ENCODE measurements at places on chromosomes 6 and 20.

DNA sequence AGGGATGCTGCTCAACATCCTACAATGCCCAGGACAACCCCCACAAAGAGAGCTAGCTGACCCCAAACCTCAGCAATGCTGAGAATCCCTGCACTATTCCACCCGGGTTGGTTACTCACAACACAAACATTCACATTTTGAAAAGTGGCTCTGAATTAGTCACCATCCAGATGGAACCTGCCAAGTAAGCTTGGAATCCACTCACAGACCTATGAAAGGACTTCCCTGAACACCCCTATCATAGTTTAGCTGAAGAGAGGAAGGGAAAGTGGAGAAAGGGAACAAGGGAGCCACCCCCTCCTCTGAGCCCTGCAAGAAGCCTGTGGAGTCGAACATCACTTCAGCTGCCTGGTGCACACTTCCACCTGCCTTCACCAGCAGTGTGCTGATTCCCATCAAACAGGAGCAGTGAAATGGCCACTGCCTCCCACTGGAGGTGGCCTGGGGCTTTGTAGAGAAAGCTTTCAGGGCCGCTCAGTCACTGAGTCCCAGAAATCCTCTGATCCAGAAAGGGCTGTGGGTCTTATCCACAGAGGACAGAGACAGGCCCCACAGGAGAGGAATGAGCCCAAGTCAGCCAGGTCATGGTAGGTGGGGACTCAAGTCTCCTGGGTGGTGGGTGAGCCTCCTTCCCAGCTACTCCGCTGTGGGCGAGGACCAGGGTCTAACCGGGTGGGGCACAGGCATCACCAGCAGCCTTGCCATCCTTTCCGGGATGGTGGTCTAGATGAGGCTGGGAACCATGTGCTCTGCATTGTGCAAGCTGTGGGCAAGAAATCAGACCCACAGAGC, 203.7 kb downstream of the SYNDIG1 start:
- no peak for DNase-seq

DNA sequence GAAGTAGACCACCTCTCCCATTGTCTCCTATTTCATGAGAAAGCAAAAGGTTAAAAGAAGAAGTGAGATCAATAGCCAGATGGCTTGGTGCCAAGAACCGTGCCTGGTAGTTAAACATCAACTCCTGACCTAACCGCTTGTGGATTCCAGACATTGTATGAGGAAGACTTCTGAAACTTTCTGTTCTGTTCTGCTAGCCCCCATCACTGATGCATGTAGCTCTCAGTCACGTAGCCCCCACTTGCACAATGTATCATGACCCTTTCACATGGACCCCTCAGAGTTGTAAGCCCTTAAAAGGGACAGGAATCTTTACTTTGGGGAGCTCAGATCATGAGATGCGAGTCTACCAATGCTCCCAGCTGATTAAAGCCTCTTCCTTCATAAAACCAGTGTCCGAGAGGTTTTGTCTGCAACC, 301.2 kb downstream of the RNGTT start:
- no peak for DNase-seq

GRCh38 chr6:168417679-168418557, 23.1 kb upstream of the SMOC2 start:
- DNase-seq, result no peak

DNA sequence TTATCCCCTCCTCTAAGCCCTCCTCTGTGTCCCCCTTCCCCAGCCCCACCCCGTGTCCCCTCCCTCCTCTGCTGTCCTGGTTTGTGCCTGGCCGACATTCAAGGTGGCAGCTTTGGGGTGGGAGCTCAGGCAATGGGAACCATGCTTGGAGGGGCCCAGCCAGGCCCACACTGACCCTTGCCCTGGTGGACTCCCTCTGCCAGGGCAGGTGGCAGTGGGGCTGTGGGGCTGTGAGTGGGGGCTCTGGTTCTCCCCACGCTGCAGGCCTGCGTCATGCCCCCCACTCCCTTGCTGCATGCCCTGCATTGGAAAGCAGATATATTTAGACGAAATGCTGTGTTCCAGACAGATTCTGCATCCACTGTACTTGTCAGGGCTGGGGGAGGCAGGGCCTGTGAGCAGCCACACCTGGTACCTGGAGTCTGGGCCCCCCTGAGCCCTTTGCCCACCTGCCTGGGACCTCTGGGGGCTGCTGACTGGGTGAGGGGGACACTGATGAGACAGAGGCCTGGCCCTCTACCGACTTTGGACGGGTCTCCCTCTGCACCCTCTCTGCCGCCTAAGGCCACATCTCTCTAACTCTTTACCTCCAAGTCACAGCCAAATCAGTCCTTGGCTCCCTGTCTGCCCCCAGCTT, 14.2 kb downstream of the DLGAP4 start:
- no peak for DNase-seq

DNA sequence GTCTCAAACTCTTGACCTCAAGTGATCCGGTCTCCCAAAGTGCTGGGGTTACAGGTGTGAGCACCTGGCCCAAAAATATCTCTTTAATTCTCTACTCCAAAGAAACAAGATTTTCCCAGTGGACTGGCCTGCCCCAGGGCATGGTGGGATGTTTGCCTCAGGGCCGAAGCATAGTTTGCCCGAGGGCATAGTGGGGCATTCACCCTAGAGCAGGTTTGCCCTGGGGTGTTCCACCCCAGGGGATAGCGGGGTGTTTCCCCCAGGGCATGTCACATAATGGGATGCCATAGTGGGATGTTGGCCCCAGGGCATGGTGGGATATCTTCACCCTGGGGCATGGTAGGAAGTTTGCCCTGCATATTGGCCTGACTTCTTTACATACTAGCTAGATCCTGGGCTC, 97.2 kb downstream of the VEGFA start:
- DNase-seq, result no peak

DNA sequence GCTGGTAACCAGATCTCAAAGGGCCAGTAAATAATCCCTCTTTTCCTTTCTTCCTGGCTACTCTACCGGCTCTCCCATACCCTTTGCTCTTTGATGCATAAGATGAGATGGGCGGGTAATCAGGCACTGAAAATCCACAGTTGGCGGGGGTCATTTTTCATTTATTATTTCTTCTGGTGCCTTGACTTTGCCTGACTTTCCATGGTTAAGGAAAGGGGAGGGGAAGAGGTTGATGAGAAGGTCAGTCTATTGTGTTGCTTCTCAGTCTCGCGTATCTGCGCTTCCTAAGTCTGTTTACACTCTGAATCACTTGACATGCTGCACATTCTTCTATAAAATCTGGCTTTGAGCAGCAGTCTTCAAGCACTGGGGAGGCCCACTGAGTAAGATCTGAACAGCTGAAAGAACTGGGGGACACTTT, 121.1 kb upstream of the HDGFL1 start:
- no peak for DNase-seq

- no peak for DNase-seq
Observed at GRCh38 chr6:119799596-119800509, 450.3 kb upstream of the MAN1A1 start.

GRCh38 chr6:46412662-46413061, 78.6 kb downstream of the RCAN2 start:
- no peak for DNase-seq

GRCh38 chr6:105001063-105001462, 44.2 kb downstream of the LIN28B start:
- DNase-seq, result no peak

GRCh38 chr6:151753581-151753980, 53.9 kb upstream of the ESR1 start:
- DNase-seq, result no peak

DNA sequence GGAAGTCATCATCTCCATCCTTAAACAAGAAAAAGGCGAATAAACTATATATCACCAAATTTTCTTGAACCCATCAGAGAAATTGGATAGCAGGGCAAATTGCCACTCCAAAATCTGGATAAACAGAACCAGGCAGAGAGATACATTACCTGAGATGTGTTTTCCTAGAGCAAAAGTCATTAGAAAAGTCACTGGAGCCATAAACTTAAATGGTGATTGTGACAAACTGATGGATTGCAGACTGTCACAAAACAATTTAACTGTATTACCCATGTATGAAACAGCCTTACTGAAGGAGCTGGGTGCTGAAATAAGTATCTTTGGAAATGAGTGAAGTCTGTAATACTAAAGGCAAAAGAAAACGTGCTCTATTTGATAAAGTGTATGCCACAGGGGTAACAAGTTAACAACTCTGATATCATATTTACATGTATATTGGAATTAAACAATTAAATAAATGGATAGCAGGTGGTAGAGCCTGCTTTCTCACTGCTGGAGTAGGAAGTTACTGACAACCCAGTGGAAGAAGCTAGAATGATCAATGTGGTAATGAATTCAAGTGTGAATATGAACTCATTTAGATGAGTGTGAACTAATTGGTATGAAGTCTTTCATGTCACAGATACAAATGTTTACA, 186.9 kb downstream of the LMBRD1 start:
- DNase-seq, result no peak

DNA sequence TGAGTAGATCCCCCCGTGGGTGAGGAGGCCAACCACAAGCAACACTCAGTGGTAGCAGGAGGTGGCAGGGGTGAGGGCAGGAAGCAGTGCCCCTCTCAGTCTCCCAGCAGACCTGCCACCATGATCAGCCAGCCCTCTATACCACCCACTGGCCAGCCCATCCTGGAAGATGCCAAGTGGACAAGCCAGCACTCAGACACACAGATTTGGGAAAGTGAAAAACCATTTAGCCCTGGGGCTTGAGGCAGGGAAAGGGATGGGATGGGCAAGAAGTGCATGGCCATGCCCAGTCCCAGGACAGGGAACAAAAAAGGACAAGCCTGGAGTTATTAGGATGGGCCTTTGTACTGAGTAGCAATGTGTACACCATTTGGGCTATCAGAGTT, 76.9 kb downstream of the HFE start:
- no peak for DNase-seq

DNA sequence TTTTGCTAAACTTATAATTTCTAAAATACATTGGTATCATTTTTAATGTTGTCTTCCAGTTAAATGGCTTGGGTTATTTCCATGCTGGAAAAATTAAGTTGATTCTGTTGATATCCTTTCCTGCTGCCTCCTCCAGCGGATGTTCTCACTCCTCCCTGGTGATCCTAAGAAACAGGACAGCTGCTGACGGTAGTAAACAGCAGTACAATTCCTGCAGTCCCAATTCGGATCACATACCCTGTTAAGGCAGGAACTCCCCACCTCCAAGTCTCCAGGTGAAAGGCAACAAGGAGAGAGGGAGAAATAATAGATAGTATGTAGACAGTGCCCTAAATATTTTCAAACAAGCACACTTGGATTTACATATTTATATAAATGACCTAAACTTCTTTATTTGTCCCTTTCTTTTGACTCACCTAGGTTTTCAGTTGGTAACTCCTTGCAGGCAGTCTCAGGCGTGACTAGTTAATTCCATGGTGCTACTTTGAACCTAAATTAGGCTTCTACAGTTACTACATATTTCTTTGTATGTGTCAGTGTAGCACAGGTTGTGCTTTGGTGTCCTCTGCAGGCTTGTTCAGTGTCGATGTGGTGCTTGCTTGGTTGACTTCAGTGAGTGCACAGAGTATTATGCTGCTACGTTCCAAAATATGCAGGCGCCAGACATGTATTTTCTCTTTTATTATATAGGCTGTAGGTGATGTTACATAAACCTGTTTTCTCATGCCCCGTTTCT, 126.0 kb downstream of the ADGRB3 start:
- no peak for DNase-seq

DNA sequence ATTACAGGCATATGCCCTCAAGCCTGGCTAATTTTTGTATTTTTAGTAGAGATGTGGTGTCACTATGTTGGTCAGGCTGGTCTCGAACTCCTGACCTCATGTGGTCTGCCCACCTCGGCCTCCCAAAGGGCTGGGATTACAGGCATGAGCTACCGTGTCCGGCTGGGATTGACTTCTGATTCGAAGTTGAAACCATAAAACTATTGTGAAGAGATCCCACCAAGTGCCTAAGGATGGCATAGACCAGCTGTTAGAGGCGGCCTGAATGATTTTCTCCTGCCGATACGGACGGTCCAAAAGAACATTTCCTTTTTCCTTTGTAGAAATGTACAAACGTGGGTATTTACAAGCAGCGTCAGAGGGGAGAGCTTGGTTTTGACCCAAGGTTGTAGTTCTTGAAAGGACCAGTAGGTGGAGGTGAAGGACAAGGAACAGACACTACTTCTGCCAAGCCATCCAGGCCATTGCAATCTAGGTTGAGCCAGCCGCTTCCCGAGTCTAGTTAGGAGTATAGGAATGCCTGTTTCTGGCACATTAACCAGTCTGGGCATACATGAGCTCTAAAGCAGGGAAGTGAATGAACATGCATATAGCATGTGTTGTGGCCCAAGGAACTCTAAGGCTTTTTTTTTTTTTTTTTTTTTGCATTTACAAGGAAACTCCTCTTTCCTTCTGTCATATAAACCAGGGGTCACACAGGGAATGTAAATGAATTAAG, 29.0 kb downstream of the MOCS3 start:
- no peak for DNase-seq

DNA sequence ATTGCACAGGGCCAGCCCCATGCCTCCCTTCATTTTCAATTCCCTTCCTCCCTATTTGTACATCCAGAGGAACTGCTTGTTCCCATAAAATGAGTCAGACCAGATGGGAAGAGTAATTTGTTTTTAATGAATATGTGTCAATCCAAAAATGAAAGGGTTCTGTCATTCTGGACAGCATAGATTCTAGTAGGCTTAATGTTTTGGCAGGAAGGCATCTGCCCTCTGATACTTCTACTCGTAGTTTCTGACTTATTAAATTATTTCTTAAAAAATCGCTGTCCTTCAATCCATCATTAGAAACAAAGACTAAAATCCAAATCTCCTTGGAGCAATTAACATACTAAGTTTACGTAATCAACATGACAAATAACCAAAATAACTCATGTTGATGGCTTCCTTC, 665.5 kb downstream of the TENT5A start:
- DNase-seq, result no peak

DNA sequence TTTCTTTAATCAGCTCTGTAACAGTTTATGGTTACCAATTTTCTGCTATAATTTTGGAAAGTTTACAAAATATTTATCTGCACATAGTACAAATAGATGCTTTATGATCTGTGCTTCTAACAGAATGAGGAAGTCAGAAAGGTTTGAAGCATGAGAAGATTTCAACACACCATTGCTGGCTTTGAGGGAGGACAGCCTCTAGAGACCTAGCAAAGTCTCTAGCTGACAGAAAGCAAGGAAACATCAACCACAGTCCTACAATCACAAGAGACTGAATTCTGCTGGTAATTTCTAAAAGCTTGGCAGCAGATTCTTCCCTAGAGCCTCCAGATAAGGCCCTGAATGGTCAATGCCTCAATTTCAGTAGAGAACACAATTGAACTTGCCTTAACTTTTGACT, 750.8 kb upstream of the SLC35B3 start:
- no peak for DNase-seq
